Stimulated activated CD4-positive, alpha-beta T cell treated with anti-CD3 and anti-CD28 coated beads, Interleukin-12 subunit alpha, Interleukin-12 subunit beta, amount 100 ng/mL, for 4 hours (primary cell): ENCODE measurements at places on chromosomes 13 and 19.

GRCh38 chr13:40488869-40489391 is 177.5 kb downstream of the FOXO1 start:
- DNase-seq = no peak

DNA sequence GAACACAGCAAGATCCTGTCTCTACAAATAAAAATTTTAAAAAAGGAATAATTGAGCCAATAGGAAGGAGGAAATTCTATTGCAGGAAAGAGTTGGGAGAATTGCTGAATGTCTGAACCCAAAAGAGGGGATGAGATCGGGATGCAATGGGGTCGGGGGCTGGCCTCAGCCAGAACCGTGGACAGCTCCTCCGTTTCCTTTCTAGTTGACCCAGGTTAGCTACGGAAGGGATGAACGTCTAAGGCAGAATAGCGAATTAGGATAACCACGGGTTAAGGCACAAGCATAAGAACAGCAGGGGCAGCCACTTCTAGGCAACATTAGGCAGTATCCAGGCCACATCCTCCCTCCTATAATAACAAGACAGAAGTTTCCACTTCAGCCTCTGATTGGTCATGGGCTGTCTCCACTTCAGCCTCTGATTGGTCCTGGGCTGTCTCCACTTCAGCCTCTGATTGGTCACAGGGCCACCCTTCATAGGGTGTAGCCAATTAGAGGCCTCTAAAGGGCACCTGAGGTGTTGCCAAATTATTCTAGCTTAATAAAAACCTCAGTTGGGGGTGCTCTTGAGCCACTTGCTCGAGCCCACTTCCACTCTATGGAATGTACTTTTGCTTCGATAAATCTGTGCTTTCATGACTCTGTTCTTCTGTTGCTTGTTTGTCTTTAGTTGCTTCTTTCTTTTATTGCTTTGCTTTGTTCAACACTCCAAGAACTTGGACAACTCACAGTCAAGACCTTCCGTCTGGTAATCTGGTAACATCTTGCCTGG is 24.9 kb upstream of the TPM4 start:
- DNase-seq = no peak

DNA sequence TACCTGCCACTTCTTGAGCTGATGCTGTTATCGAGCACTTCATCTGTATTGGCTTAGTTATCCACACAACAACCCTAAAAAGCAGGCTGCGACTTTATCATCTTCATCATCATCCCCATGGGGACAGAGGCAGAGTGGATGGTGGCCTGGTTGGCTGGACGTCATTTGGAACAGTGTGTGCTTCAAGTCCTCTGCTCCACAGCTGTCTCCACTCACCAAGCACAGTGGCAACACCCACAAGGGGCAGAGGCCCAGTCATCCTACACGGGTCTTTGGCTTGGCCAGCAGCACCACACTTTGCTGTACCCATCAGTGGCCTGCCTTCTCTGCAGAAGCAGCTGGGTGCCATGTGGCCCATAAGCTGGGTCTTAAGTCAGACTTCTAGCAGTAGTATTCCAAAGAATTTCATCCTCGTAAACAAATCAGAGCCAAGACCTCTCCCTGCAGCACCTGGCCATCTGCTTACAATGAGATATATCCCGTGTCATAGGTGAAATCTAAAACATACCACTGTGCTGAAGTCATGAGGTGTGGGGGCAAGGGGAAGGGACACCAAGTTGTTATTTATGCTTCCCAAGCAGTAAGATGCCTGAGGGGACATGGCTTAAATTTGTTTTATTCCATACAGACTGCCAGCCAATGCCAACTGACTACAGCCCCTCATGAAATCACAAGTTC is 47.9 kb upstream of the EPHX3 start:
- DNase-seq = no peak

DNA sequence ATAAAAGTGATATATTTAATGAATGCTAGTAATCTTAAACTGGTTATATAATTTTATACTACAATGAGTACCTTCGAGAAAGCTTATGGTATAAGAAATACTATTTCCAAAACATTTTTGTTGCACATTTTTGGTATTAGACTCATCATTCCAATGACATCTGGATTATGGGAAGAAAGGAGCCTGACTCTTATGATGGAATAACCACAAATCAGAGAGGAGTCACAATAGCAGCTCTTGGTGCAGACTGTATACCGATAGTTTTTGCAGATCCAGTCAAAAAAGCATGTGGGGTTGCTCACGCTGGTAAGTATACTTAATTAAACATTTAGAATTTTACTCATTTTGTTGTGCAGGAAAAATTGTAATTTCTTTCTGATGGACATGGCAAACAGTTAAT is 3.9 kb downstream of the LACC1 start:
- no peak for DNase-seq

DNA sequence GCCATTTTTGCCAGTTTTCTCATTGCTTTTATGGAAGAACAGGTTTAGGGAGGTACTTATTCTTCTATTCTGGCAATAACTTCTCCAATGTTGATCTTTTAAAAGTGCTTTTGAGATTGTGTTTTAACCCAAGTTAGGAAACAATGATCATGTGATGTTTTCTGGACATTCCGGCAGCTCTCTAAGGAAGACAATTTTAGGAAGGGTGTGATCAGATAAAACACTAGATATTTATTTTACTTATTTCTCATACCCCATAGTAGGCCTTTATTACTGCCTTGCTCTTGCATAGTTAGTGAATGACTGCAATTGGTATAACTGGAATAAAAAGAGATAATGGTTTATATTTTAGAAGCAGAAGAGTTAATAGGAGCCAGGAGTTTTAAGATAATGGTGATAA is 68.4 kb upstream of the SPATA13 start:
- no peak for DNase-seq

GRCh38 chr19:49214701-49215100 is 57.1 kb downstream of the TRPM4 start:
- DNase-seq = no peak

DNA sequence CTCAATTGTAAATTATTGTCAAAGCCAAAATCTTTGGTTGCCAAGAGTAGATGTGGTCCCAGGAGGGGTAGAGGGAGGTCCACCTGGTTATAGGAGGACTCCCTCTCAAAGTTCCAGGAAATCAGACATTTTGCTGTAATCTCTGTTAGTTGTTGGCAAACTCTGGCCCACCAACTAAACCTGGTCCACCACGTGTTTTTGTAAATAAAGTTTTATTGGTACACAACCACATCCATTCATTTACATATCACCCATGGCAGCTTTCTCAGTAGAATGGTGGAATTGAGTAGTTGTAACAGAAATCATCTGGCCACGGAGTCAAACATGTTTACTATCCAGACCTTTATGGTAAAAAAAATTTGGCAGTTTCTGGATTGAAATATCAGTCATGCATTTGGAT is 70.6 kb downstream of the ZNF557 start:
- no peak for DNase-seq

DNA sequence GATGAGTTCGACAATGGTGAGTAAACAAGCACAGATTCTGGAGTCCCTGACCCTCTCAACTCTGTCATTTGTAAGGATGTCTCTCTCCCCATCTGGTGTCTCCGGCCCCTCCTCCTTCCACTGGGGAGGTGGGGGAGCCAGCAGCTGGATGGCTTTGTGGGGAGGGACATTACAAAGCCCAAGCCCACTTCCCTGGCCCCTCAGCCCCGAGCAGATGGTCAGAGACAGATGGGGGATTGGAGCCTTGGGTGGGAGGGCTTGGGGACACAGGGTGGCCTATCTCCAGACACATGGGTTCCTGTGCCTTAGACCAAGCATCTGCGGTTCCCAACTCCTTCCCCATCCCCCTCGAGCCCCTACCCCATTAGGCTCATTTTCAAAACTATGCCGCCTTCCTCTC is 2.5 kb downstream of the TIMM50 start:
- no peak for DNase-seq

DNA sequence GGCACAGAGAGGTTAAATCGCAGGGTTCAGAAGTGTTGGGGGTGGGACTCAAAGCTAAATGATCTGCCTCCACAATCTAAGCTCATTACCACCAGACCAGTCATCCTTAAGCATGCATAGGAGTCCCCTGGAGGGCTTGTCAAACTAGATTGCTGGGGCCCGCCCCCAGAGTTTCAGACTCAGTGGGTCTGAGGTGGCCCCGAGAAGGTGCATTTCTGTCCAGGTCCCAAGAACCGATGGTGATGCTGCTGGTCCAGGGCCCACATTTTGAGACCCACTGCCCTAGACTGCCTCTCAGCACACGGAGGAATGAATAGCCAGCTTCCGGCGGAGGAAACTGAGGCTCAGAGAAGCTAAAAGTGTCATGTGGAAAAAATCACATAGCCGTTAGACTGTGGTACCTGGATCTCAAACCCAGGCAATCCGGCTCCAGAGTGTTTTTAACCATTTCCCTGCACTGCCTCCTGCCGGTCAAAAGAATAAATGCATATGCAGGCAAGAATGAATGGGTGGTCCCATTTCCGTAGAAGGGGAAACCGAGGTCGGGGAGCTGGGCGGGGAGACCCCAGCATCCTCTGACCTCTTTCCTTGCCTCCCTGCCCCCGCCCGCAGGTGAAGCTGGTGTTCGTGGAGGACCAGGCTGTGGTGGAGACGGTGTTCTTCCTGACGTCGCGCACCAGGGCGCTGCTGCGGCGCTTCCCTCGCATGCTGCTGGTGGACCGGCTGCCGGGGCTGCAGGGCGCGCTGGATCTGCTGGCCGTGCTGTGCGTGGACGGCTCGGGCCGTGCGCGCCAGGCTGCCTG is 23.8 kb downstream of the ZSWIM9 start:
- DNase-seq = no peak

DNA sequence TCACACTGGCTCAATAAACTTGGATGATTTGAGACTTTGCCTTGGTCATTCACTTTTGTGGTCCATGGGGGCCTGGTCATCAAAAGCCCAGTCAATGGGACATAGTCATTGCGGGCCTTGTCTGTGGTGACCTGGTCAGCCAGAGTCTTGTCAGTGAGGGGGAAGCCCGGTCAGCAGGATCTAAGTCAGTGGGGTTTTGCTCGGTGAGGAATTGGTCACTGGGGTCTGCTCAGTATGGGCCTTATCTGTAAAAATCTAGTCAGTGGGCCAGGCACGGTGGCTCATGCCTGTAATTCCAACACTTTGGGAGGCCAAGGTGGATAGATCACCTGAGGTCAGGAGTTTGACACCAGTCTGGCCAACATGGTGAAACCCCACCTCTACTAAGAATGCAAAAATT is 63.7 kb upstream of the TPM4 start:
- DNase-seq = no peak

GRCh38 chr13:41605319-41606285 is 148.3 kb downstream of the RGCC start:
- no peak for DNase-seq

- no peak for DNase-seq
Observed at GRCh38 chr19:50836543-50837195, 3.3 kb upstream of the KLK15 start.

DNA sequence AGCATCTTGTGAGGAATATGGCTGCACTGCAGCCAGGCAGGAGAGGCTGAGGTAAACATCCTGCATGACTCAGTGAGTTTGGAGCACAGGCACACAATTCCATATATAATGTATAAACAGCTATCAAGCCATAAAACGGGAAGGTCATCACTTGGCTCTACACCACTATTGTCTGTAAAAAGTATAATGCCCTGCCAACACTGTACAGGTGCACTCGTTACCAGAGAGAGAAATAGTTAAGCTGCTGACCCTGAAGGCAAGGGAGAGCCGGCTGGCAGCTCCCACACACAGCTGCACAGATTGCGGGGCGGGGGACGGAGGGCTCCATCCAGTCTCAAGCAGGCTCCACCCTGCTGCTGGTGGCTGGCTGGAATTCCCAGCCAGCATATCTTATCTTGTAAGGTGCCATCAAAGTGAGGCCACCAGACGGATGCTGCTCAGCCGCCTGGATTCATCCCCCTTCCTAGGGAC is 668.1 kb downstream of the SLITRK5 start:
- no peak for DNase-seq

- no peak for DNase-seq
Observed at GRCh38 chr19:47187797-47188196, 43.2 kb downstream of the BBC3 start.

DNA sequence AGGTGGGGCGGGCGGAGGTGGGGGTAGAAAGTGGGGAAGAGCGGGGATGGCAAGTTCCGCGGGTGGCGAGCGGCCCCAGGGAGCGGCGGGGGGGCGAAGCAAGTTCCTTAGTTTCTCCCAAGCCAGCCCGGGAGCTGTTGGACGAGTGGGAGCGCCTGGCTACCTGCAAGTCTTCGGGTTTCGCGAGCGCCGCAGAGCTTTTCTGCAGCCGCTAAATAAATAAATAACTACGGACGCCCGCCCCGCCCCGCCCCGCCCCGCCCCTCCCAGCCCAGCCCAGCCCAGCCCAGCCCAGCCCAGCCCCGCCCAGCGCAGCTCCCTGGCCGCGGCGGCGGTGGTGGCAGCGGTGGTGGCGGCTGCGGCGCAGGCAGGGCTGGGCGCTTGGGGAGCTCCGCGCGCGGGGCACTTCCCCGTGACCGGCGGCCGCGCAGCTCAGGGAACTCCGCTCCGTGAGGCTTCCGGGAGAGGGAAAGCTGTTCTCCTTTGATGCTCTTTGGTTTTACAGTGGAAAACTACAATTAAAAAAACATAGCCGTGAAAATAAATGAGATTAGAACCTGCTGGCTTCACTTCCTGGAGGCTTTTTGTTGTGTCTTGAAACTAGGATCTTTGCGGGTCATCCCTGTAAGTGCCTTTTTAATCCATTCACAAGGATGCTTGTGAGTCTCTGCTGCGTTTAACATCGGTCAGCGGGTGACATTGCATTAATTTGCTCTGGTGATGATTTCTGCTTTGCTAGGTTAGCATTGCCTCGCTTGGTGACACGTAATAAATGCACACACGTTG is at the start of gene UBE2L5:
Gene UBE2L5, plus strand, starts transcription at position 440 of the 786 bp plus-strand sequence. CDS start 5,498 bp downstream, outside the sequence.
- peak; percentile 67 for DNase-seq

GRCh38 chr13:32811297-32811800 is 204.9 kb upstream of the KL start:
- DNase-seq = no peak

- no peak for DNase-seq
Observed at GRCh38 chr13:20782116-20782708, 8.5 kb upstream of the EEF1AKMT1 start.

GRCh38 chr13:98571955-98572662 is 4.8 kb downstream of the STK24 start:
- DNase-seq = no peak

DNA sequence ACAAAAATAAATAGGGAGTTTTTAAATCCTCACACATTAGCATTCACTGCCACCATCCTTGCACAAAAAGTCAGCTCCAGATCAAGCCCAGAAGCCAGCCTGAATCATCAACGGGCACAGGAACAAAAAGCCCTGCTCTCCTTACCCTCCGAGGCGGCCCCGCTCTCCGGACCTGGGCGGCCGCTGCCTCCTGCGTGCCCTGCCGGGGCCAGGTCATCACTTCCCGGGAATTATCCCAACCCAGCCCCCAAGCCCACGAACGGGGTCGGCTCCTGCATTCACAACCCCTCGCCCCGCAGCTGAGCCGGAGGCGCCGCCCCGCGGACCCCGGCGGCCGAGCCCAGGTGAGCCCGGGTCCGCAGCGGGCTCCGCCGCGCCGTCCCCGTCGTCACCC is 754 bp downstream of the DNAJB1 start:
- DNase-seq = no peak

DNA sequence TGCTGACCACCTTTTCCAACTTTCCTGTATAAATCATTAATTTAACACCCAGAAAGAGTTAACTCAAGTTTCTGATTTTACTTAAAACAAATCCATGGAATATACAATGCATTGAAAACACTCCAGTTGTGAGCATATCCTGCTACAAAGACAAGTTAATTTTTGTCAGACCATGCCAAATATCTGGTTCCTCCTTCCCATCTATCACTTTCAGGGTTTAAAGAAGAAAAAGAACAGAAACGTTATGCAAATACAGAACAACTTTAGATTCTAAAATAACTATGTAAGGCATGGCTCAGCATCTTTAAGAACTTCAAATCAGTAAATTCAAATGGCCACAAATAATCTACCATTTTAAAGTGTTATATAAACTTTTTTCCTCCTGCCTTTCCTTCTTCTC is 14.9 kb downstream of the MRPS31 start:
- no peak for DNase-seq
